ENCODE measurements at places on chromosomes 7 and 10.

DNA sequence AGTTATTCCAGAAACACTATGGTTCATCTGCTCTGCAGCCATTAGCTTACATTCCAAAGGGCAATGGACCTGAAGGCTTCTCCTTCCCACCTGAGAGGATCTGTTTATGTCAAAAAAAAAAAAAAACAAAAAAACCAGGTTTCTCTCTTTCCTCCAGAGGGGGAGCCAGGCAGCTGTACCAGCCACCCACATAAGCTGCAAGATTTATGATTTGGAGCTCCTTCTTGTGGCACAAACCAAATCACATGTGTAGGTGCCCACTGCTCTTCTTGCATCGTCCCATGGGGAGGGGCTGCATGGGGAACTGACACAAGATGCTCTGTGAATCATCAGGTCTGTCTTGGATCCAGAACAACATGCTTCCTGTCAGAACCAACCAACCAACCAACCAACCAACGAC, 231.6 kb upstream of the IGFBP3 start:
- no peak for DNase-seq

GRCh38 chr10:124837687-124838086, 36.1 kb downstream of the ABRAXAS2 start:
- no peak for DNase-seq

DNA sequence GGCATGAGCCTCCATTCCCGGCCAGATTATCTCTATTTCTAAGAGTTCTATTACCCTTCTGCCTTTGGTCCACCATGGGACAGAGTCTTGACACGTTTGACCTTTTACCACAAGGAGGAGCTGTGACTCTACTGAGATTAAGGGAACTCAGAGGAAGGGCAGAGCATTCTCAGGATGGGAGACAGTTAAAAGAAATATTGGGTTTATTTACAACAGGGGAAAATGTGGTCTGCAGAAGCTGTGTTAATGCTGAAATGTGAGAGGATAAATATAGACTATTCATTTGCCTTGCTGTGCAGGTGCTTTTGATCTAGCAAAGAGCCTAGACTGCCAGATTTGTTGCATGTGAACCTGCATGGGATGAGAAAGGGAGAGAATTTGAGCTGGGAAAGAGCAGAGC, 45.8 kb upstream of the PRSS58 start:
- no peak for DNase-seq

GRCh38 chr7:20793248-20793647, 6.6 kb upstream of the SP8 start:
- no peak for DNase-seq

DNA sequence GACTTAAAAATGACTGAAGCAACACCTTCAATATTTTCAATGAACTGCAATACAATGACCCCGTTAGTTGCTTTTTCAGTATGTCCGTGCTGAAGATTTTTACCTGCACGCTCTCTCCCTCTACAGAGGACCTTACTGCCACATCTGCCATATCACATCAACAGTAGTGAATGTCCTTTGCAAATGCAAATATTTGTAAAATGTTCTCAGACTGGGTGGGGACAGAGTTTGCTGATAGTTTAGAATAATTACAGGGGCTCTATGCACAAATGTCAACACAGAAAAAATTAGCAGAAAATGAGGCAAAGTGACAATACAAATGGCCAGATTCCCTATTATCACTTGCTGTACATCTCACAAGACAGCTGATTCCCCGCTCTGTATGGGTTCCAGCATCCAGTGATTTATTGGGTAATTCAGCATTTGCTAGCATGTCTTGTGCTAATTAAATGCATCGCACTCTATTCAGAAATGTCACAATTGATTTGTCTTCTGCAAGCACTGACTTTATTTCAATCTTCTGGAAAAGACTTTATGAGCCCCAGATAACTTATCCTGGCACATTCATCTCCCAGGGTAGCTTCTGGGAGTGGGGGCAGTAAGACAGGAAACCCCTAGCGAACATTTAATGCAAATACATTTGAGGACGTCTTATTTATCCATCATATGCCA, 69.1 kb upstream of the PTER start:
- no peak for DNase-seq

GRCh38 chr7:16603633-16604032, 41.9 kb downstream of the ANKMY2 start:
- no peak for DNase-seq

- DNase-seq, result no peak
Measured at GRCh38 chr10:131681122-131681521, 219.7 kb upstream of the PPP2R2D start.

DNA sequence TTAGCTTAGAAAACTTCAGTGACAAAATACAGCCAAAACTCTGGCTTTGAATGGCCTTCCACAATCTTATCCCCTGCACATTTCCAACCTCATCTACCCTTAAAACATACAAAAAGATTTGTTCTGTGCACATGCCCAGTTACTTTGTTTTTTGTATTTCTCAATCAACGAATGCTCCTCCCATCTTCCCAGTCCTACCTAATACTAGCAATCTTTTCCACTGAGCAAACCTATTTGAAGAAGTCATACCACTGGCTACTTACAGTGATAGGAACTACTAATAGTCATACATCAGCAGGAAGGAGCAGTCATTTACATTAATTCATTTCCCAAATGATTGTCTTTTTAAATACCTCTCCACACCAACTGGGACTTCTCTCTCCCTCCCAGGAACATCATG, 2.5 kb downstream of the USP54 start:
- no peak for DNase-seq

DNA sequence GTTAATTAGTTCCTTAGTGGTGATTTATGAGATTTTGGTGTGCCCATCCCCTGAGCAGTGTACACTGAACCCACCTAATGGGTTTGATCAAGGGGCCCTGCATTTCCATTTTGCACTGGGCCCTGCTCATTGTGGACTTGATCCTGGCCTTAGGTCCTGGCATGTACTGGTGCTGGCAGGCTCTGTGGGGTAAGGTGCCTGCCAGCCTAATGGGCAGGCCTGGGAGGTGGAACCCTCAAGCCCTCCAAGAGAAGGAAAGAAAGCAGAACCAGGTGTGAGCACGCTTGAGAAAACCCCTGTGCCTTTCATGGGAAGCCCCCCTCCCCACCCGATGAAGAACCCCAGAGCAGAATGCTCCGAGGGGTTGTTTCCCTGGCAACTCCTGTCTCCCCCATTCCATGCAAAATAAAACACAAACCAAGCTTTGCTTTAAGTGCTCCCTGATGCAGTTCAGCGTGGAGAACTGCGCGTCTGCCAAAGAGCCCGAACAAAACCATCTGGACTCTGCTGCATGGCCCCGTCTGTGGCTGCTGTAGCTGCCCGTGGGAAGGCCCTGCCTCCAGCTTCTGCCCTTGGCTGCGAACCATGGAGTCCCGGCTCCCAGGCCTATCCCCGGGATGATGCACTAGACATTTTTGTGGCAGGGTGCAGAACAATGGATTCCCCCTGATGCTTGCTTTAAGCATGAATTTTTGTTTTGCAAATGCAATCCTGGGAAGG, 123.3 kb downstream of the PRPF18 start:
- no peak for DNase-seq

DNA sequence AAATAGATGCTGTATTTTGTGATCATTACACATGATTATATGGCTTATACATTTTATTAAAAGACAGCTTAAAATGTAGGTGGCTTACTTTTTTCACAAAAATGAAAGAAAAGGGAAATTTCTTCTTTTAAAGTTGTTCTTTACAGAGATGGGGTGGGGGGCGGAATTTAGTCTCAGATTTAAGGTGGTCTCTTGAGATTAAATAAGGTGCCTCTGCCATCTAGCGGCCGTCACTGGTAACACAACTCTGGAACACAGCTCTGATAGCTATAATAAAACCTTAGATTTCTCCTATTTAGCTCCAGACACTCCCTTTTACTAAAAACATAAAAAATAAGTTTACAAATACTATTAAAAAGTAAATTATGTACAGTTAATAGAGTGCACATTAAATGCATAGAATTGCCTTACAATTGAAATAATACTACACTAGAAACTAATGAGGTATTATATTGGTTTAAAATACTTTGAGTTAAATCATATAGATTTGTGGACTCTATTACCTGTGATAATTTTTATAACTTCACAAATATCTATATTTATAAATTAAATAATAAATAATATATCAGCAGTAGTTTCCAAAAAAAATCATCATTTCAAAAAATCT, 210.9 kb downstream of the DGKB start:
- DNase-seq, result peak; percentile 8

GRCh38 chr7:67311901-67312300, 315.3 kb downstream of the TYW1 start:
- DNase-seq, result no peak
